Activated naive CD4-positive, alpha-beta T cell treated with Interleukin-2 at 50 U/mL for 16 hours (primary cell): ENCODE measurements at places on chromosomes 16 and 17.

GRCh38 chr16:31005350-31006085 lies 4.9 kb downstream of the STX1B start:
- no peak for DNase-seq

DNA sequence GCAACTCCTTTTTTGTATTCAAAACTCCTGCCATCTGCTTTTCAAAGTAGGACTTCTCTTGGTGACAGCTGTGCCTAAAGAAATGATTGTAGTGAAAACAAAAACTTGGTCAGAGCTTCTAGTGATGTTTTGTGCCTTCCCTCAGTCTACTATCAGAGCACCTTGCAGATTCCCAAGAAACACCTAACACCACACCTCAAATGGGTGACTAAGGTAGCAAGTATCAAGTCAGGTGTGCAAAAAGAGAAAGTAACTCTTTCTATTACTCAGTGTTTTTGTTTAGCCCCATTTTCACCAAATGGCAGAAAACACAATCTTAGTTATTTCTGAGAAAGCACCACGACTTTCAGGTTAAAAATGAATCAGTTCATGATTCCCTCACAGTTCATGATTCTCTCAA lies 2.0 kb upstream of the PMFBP1 start:
- no peak for DNase-seq

DNA sequence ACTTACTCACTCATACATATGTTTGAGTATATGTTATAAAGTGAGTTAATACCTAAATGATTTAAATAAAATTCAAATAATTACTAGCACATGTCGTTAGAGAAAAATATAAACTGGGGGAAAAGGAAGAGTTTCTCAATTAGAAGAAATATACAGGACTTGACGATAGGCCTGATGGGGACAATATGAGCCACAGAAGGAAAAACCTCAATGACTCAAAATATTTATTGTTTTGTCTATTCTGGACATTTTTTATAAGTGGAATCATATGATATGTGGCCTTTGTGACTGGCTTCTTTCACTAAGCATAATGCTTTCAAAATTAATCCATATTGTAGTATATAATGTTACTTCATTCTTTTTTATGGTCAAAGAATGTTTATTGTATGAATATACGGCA lies 339.2 kb upstream of the PMFBP1 start:
- DNase-seq, result no peak

- DNase-seq, result no peak
Observed at GRCh38 chr17:80961541-80962330, 29.9 kb upstream of the CHMP6 start.

GRCh38 chr17:80636361-80637018 lies 91.9 kb downstream of the RPTOR start:
- no peak for DNase-seq

GRCh38 chr17:37446027-37446426 lies 39.3 kb downstream of the TADA2A start:
- DNase-seq, result no peak

- no peak for DNase-seq
Observed at GRCh38 chr16:74677868-74678267, 11.2 kb upstream of the RFWD3 start.

DNA sequence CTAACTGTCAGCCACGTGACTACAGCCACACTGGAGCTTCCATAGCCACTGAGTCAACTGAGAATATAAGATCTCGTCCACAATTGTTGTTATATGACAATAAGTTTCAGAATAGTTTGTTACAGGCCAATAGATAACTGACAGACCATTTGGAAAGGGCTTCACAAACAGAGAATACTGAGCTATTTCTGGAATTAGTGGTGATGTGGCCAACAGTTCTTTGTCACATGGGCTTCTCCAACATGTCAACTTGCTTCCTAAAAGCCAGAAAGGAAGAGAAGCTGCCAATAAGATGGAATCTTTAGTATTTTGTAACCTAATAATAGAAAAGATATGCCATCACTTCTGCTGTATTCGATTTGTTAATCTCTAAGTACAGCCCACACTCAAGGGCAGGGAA lies 1220.4 kb downstream of the CDH8 start:
- DNase-seq, result no peak

DNA sequence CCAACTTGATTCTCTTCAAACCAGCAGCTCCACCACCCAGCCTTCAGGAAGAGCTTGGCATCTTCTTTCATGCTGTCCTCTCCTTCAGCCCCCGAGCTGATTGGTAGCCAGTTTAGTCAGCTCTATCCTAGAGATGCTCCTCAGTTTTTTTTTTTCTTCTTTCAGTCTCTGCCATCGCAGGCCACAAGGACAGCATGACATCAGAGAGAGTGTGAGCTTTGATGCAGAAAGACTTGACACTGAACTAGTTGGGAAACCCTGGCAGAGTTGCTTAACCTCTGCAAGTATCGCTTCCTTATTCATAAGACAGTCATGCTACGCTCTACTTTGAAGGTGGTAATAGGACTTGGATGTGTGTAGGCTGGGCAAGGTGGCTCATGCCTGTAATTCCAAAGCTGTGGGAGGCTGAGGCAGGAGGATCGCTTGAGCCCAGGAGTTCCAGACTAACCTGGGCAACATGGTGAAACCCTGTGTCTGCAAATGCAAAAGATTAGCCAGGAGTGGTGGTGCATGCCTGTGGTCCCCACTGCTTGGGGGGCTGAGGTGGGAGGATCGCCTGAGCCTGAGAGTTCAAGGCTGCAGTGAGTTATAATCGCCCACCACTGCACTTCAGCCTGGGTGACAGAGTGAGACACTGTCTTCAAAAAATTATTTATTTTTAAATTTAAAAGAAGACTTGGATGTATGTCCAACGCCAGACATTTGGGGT lies 2.6 kb downstream of the CD300LB start:
- DNase-seq, result no peak

GRCh38 chr17:80765241-80765961 lies 220.8 kb downstream of the RPTOR start:
- no peak for DNase-seq

GRCh38 chr17:79478051-79478461 lies 132.8 kb downstream of the RBFOX3 start:
- no peak for DNase-seq

DNA sequence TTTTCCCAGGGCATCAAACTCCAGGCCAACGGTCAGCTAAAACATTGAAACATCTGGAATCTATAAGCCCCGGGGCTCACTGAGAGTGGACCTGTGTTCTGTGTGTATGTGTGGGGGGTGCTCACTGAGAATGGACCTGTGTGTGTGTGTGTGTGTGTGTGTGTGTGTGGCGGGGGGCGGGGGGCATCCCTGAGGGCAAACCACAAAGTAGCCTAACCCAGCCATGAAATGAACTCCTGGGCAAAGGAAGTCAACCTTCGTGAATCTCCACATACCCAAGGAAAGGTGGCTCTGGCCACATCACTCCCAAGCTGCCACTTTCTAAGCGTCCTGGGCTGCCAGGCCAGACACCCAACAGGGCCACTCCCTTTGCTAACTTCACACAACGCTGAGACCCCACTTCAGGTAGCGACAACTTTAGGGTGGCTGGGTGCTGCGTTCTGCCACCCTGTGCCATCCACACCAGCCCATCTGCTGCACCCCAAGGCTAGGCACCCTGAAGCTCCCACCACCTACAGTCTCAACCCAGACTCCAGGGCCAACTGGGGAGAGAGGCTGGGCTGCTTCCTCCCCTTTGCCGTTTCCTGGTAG lies 1.6 kb downstream of the MAFG start:
- no peak for DNase-seq

DNA sequence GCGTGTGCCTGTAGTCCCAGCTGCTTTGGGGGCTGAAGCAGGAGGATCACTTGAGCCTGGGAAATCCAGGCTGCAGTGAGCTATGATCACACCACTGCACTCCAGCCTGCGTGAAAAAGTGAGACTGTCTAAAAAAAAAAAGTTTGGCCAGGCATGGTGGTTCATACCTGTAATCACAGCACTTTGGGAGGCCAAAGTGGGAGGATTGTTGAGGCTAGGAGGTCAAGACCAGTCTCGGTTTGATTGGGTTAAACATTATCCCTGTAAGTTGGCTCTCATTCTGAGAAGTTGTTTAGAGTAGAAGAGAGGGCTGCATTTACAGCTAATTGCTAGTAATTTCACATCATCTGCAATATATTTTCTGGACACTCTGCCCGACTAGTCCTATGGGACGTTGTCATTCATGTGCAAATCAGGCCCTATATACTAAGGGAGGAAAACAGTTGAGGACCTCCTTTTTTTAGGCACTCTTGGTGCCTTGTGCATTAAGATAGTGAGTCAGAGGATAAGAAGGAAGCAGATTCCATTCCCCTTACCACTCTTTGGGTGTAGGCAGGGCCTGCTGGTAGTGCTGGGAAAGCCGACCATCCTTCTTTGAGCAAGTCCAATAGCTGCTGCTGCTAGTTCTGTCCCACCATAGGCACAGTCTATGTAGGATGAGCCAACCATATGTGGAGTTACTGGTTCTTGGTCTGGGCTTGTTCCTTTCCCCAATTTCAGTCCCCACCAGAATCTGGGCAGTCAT lies 18.7 kb downstream of the HMOX2 start:
- no peak for DNase-seq

DNA sequence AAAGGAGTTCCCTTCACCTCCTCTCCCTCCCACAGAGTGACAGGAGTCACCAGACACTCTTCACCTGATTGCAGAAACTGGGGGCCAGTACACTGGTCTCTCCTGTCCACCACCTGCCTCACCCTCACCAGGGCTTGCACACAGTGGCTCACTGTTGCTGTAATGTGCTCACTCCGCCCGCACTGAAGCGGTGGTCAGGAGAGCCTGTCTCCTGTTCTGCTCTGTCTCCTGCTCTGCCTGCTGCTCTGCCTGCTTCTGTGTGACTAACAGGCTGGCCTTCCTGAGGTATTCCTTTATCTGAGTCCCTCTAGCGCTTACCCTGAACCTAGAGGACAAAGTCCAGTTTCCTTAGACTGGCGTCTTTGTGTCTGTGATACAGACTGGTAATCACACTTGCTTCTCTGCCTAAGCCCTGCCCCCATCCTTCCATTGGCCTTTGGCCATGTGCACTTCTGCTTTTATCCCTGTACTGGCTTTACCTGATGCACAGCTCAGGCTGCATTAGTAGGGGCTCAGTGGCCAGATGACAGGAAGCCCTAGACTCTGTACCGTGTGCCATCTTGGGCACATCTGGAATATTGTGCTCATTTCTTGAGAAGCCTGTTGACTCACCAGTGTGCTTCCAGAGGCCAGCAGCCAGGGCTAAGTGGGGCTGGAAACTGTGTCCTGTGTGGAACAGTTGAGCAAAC lies 13.3 kb downstream of the PROCA1 start:
- no peak for DNase-seq

GRCh38 chr17:11823862-11824261 lies 173.4 kb downstream of the ZNF18 start:
- DNase-seq, result no peak

DNA sequence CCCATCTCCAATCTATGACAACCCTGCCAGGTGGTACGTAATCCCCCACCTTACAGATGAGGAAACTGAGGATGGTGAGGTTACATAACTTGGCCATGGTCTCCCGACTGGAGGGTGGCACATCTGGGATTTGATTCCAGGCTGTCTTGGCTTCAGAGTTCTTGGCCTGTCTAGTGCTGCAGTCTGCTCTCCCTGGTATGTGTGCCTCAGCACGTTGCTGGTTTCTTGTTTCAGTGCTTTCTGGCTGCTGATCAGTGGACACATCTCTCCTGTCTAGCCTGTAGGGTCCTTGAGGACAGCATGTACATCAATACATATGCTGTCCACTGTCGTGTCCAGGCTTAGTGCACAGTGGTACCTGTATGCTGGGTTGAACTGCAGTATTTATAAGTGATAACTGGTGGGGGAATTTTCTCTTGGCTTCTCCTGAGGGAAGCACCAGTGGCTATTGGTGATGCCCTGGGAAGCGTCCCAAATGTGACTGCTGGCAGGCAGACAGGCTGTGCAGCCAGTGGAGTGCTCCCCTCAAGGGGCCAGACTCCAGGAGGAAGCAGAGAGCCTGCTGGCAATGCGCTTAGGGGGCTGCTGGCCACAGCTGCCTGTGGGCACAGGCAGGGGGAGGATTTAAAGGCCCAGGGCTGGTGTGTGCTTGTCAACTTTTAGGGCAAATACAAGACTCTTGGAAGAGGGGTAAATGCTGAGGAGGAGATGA lies 14.4 kb downstream of the CTRL start:
- no peak for DNase-seq
